ENCODE measurements at places on chromosomes 7 and 10.

DNA sequence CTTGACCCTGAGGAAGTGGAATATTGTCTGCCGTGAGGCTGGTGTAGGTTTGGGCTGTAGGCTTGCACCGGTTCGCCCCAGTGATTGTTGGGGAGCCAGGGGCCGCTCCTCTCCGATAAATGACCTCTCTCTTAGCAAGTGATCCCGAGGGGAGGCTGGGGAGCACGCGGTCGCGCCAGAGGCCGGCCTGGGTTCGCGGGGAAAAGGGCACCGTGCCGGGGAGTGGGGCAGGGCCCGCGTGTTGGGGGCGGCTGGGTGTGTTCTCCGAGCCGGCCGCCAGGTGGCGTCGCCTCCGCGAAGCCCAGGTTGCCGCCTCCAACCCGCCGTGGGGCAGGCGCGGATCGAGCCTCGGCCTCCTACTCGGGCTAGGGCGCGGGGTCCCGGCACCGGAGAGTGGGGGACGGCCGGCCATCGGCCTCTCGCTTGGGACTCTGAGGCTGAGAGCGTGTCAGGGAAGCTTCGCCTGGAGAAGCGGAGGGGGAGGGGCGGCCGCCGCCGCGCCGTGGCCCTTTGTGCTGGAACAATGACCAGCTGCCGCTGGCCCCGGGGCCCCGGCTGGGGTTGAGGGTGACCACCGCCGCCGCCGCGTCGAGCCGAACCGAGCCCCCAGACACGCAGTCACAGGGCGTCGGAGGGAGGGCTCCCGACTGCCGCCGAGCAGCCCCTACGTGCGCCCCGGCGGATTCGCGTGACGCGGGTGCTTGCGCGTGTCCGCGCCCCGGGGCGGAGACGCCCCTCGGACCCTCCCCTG lies 442 bp upstream of the LZTS2 start:
- peak; percentile 66 for DNase-seq

DNA sequence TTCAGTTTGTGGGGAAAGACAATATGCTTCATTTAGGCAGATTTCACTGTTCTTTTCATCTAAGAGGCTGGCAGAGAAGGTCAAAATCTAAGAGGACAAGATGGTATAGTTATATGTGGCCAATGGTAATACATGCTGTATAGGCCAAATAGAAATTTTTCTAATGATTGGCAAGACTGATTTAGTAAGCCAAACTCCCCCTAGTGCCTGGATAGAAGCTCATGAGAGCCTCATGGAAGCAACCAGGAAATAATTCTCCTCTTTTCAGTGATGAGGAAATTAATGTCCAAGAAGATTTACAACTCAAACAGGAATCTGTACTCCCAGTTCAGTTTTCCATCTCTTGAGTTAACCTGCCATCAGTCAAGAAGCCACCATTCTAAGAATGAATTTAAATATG lies 253.6 kb upstream of the PHF14 start:
- no peak for DNase-seq

DNA sequence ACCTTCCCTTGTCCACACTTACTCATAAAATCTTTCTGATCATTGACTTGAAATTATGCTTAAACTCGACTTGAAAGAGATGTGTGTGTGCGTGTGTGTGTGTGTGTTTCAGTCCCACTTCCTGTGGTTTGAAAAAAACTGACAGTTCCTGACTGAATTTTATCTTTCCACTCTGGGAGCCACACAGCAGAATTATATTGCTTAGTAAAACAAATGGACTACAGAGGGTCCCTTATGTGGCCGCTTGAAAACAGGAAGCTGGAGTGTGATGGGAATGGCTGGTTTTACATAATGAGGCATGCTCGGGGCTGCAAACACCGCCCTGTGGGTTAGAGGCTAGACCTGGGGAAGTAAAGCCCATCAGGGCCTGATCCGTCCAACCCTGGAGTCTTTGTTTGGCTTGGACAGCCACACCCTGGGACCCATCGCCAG lies 54.8 kb downstream of the LYZL1 start:
- DNase-seq, result no peak

DNA sequence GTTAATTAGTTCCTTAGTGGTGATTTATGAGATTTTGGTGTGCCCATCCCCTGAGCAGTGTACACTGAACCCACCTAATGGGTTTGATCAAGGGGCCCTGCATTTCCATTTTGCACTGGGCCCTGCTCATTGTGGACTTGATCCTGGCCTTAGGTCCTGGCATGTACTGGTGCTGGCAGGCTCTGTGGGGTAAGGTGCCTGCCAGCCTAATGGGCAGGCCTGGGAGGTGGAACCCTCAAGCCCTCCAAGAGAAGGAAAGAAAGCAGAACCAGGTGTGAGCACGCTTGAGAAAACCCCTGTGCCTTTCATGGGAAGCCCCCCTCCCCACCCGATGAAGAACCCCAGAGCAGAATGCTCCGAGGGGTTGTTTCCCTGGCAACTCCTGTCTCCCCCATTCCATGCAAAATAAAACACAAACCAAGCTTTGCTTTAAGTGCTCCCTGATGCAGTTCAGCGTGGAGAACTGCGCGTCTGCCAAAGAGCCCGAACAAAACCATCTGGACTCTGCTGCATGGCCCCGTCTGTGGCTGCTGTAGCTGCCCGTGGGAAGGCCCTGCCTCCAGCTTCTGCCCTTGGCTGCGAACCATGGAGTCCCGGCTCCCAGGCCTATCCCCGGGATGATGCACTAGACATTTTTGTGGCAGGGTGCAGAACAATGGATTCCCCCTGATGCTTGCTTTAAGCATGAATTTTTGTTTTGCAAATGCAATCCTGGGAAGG lies 123.3 kb downstream of the PRPF18 start:
- no peak for DNase-seq

GRCh38 chr7:69110450-69111050 lies 487.7 kb upstream of the AUTS2 start:
- DNase-seq, result no peak

DNA sequence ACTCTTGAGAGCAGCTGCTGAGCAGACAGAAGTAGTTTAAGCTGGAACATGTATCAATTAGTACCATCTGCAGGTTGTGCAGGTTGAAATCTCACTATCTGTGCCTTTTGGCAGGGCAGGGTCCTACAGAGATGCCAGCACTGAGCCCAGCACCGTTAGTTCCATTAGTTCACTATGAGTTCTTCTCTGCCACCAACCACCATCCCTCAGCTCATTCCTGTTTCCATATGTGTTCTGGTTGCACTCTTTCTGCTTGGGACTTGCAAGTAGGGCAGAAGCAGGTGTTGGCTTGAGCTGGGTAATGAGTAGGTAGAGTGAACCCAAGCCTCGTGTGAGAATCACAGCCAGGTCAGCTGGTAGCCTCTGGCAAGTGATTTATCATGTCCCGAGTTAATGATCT lies 2.8 kb downstream of the SMO start:
- no peak for DNase-seq

GRCh38 chr7:138354066-138354465 lies 106.0 kb upstream of the TRIM24 start:
- DNase-seq, result no peak

GRCh38 chr10:114869520-114869892 lies 47.9 kb downstream of the FHIP2A start:
- DNase-seq, result no peak

- no peak for DNase-seq
These were observed 146.1 kb upstream of the FAM20C start for GRCh38 chr7:46123-46829.

Data from activated T-cell treated with anti-CD3 and anti-CD28 coated beads for 24 hours (primary cell).